Kidney tubule cell (primary cell): ENCODE measurements at places on chromosomes 3 and 15.

DNA sequence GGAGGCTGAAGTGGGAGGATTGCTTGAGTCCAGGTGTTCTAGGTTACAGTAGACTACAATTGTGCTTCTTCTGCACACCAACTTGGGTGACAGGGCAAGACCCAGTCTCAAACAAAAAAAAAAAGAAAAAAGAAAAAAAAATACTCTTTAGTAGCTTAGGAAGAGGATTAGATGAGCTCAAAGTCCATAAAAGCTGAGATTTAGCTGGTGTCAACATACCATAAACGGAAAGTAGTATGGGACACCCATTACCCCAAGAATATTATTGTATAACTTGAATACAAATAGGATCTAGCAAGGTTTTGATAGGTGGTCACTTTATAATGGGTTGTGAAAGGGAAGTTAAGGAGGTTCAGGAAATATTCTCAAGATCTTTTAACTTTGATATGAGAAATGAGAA is 38.0 kb upstream of the ULK4 start:
- DNase-seq, result no peak

- peak; percentile 52 for DNase-seq
These were observed 6.9 kb upstream of the RPL35A start for GRCh38 chr3:197942956-197943556.

DNA sequence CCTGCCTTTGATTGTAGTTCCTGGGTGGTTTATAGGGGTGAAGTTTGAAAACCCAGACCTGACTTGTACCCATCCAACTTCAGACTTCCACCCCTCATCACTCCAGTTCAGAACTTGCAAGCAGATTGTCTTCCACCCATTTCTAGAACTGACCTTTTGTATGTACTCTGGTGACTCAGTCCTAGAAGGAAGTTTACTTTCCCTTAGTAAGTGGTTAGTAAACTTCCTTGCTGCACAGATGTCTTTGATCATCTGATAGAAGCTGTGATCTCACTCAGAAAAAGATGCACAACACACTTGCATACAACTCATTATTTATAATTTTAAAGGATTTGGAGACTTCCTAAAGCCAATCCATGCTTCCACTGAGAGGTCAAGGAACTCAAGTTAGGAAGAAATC is 368.0 kb downstream of the MFSD1 start:
- DNase-seq, result peak; percentile 65

GRCh38 chr3:179179979-179180759 is 32.0 kb downstream of the PIK3CA start:
- DNase-seq, result peak; percentile 9

- peak; percentile 67 for DNase-seq
These were observed 49.7 kb upstream of the SCAANT1 start for GRCh38 chr3:63961891-63962290.

- no peak for DNase-seq
These were observed 56.9 kb downstream of the CEP152 start for GRCh38 chr15:48754011-48754410.

DNA sequence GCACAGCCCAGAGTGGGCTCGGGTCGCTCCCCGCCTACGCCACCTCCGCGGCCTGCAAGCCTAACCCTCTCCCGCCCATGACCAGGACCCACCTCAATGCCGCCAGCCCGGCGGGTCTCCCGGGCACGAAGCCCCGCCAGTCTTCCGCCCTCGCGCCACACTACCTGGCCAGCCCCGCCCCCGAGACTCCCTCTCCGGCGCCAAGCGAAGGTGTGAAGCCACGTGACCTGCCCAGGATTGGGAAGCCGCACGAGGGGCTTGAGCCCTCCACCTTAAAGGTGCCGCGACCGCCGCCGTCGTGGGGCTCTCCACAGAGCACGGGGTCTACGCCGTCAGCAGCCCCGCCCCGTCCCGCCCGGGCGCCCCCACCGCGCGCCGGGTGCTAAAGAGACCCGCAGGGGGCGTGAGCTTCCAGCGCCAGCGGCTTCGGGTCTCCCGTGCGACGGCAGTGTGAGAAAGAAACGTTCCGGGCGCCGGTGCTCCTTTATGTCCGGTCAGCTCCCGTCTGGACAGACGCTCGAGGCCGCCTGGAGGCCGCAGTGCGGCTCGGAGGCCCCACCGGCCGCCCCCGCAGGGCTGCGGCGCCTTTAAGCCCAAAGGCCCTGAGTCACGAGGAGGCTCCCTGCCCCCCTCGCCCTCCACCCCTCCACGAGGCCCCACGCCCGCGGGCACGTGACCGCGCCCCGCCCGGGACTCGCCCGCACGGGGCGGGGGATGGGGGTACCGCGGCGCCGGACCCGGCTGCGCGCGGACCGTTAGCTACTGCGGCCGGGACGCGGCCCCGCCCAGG is at the start of gene CPEB1:
Gene CPEB1, minus strand, starts transcription at position 319 of the 790 bp plus-strand sequence. CDS start 18,904 bp downstream, outside the sequence.
- DNase-seq, result peak; percentile 40

DNA sequence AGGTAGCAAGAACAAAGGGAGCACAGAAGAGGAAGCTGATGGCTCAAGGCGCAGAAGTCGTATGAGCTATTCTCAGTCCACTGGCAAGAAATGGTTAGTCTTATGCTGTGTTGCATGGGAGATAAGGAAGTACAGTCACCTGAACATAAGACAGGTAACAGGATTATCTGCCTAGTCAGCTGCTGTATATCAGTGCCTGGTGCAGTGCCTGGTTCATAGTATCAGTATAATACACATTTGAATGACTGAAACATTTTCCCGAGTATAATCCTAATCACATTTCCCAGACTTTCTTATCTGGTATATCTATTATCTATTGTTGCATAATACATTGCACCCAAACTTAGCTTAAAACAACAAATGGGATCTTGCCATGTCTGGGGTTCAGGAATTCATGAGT is 302.5 kb downstream of the GABRG3 start:
- no peak for DNase-seq

- no peak for DNase-seq
These were observed 86.2 kb downstream of the IQSEC1 start for GRCh38 chr3:12986986-12987385.

DNA sequence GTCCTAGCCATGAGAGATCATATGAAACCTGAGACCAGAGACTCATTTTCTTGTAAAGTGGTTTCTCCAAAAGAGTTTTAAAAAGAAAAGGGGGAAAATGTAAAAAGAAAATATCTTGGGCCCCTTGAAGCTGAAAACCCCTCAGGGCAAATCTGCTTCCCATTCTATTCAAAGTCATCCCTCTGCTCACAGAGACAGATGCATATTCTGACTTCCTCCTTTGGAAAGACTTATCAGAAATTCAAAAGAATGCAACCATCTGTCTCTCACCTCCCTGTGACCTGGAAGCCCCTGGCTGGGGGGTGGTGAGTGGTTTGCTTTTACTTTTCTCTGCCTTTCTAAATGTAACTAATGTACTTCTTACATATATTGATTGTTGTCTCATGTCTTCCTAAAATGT is 1154.8 kb downstream of the NSUN3 start:
- DNase-seq, result no peak

DNA sequence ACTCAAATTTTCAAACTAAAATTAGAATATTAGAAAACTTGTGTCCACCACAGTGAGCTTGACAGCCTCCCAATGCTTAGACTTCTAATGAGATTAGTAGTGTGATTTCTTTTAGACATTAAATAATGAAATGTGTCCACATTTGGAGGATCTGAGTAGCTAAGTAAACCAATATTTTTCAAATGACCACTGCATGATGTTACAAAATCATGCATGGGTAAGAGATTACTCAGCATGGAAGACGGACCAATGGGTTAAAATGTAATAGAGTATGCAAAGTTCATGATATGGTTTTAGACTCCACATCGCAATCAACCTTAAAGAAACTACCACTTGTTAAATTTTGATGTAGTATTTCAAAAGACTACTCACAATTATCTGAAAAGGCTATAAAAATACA is 130.6 kb downstream of the IMPG2 start:
- peak; percentile 74 for DNase-seq

DNA sequence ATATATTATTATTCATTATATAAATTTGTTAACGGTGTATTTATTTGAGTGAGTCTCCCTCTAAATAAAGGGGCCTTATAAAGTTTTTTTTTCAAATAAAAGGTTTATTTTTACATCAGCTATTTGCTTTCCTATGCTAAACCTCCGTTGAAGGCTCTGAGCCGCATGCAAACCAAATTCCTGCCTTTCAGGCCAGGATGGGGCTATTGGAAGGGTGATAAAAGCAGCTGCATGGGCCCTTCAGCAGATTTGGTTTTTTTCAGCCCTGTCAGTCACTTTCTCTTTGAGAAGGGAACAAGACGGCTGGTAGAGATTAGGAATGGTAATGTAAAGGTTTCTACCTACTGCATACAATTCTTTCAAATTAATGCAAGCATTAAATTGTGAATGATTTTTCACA is 244.2 kb downstream of the WNT5A start:
- DNase-seq, result no peak

GRCh38 chr3:141164852-141165251 is 66.8 kb upstream of the PXYLP1 start:
- DNase-seq, result no peak

DNA sequence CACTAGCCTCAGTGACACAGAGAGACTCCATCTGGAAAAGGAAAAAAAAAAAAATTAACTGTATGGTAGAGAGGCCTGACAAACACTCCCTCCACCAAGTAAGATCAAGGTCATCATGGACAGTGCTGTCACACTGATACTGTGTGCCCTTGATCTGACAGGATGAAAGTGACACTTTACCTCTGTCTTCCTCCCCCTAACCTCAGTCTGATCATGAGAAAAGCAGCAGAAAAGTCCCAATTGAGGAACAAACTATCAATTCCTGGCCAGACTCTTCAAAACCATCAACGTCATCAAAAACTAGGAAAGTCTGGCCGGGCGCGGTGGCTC is 26.7 kb downstream of the PGPEP1L start:
- DNase-seq, result no peak

DNA sequence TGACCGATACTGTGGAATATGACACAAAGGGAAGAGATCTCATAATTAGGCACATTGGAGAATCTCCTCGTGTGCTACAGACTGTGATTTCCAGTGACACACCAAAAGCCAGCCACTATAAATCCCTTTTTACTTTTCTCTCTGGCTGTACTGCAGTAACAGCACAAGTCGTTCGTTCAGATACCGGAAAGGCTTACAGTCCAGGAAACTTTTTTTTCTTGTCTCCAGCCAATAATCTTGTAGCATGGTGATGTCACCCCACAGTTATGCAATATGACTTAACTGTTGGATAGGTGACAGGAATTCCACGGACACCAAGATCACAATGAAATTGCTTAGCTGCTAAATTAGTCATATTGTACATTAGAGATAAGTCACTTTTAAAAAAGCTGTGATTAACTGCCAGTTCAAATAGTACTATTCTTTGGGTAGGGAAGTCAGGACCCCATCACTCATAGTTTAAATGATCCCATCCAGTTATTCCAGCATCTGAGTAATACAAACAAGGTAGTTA is 36.3 kb upstream of the TSC22D2 start:
- DNase-seq, result peak; percentile 100

DNA sequence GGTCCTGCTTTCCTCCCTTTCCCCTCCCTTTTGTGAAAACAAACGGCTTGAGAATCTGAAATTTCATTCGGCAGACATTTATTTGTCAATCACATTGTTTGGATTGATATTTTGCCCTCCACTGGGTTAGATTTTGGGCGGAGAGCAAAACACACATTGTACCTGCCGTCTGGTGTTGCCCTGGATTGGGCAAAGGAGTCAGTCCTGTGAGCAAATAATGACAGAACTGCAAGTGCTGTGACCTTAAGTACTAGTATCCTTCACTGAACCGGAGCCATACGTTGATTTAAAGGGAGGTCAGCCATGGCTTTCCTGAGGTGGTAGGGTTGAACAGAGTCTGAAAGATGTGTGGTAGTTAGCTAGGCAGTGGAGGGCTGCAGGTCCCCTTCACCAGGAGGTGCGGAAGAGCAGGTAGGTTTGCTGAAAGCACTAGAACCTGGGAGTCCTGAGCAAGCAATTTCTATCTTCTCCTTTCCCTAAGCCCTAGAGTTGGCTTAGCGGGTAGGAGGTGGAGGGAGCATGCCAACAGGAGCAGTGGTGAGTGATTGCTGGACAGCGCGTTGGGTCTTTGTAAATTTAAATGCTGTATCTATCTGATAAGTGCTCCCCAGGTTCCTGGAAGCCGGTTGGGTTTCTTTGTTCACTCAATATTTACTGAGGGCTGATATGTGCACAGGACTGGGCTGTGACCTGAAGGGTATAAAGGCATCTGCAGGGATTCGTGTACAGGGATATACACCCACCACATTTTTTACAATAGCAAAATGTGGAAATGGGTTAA is 2.0 kb downstream of the PDIA5 start:
- no peak for DNase-seq

- DNase-seq, result peak; percentile 62
These were observed 23.0 kb downstream of the TLNRD1 start for GRCh38 chr15:81023483-81024264.

- peak; percentile 65 for DNase-seq
These were observed 230.3 kb upstream of the TBL1XR1 start for GRCh38 chr3:177427540-177427939.

DNA sequence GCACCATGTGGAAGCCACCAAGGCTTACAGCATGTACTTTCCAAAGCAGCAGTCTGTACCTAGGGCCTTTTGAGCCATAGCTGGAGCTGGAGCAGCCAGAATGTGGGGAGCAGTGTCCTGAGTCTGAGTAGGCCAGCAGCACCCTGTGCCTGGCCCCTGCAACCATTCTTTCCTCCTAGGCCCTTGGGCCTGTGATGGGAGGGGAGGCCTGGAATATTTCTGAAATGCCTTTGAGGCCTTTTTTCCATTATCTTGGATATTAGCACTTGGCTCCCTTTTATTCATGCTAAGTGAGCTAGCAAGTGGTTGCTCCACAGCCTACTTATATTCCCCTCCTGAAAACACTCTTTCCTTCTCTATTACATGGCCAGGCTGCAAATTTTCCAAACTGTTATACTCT is 28.1 kb downstream of the TRIM42 start:
- no peak for DNase-seq
